ENCODE measurements at places on chromosomes 5 and 9. TPM values are rescaled to one million over a fixed set of nuclear protein-coding genes. Genes with fewer than 3 reads are reported as not detected.
A peak's percentile ranks its signal among the peaks of the same experiment; 100 is the strongest.

The ADRB2 gene
- 5.2 TPM for total RNA-seq

The PCDHGB6 gene
- total RNA-seq = 16.7 TPM

The ZNF367 gene
- 2.5 TPM for total RNA-seq

The PLPP7 gene
- total RNA-seq = 24.6 TPM

The F12 gene
- not detected for total RNA-seq

The FAM169A gene
- total RNA-seq = 5.9 TPM

The STING1 gene
- 68.8 TPM for total RNA-seq

The OBP2B gene
- not detected for total RNA-seq

The TRIM7 gene
- total RNA-seq = 3.7 TPM

The SV2C gene
- 0.87 TPM for total RNA-seq

The DCP2 gene
- 35.3 TPM for total RNA-seq

- no peak overlapping the region for H3K27ac ChIP-seq
- H3K4me1 ChIP-seq = no peaks in the 10 kb centered on the region
- no peak overlapping the region for H3K4me3 ChIP-seq
- no peak for DNase-seq
These were observed 25.8 kb downstream of the THBS4 start for GRCh38 chr5:80060966-80061365.

GRCh38 chr9:87216897-87217455 lies 269.7 kb upstream of the GAS1 start:
- DNase-seq = no peak
- no peak overlapping the region for H3K27ac ChIP-seq
- H3K36me3 ChIP-seq = no peaks in the 10 kb centered on the region

- no peaks in the 10 kb centered on the region for H3K4me1 ChIP-seq
- no peaks in the 10 kb centered on the region for H3K36me3 ChIP-seq
- no peak overlapping the region for H3K4me3 ChIP-seq
- no peak for DNase-seq
These were observed 62.6 kb downstream of the IL31RA start for GRCh38 chr5:55913466-55914413.

GRCh38 chr5:106728208-106728607 lies 942.5 kb downstream of the EFNA5 start:
- no peak overlapping the region for H3K4me3 ChIP-seq
- no peaks in the 10 kb centered on the region for H3K36me3 ChIP-seq
- H3K27me3 ChIP-seq = no peaks in the 10 kb centered on the region
- no peak for DNase-seq
- H3K4me1 ChIP-seq = no peaks in the 10 kb centered on the region
- H3K27ac ChIP-seq = no peak overlapping the region

GRCh38 chr5:61609840-61610677 lies 278.0 kb downstream of the ZSWIM6 start:
- H3K4me3 ChIP-seq = no peak overlapping the region
- no peak for DNase-seq
- no peaks in the 10 kb centered on the region for H3K36me3 ChIP-seq
- no peaks in the 10 kb centered on the region for H3K4me1 ChIP-seq
- H3K27ac ChIP-seq = no peak overlapping the region

DNA sequence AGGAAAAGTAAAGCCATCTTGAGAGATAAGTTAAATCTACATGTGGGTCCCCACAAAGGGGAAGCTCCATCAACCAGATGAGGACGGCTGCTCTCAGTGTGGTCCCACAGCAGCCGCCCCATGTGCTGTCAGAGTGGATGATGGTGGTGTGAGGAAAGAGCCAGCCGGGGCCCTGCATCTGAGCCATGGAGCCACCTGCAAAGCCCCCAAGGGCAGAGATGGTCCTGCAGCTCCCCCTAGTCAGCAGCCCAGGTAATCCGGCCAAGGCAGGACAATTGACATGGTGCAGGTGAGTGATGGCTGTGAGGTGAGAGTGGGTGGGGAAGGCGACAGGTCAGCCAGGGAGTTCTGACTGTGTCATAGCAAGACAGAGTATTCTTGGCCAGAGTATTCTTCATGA lies 458.8 kb downstream of the ICE1 start:
- no peaks in the 10 kb centered on the region for H3K4me1 ChIP-seq
- H3K27ac ChIP-seq = no peak overlapping the region
- no peak overlapping the region for H3K4me3 ChIP-seq
- no peaks in the 10 kb centered on the region for H3K27me3 ChIP-seq
- H3K36me3 ChIP-seq = no peaks in the 10 kb centered on the region

DNA sequence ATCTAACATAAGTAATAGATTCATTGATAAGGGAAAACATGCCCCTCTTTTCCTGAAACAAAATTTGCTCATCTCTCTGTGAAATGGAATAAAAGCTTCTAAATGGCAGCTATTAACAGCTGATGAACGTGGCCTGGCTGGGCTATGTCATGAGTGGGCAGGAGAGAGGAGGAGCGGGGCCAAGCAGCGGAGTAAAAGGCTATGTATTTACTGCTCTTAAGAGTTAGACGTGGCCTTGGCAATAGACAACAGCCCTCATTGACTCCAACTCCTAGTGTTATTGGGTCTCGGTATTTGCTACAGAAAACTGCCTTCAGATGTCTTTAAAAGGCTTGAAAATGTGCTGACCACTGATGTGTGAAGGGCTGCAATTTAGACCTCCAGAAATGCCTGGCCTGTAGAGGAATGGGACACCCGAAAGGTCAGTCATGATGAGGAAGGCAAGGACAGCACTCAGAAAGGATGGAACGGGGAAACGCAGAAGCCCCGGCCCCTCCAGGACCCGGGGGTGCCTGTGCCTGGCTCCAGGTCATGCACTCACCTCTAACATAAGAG lies 116.8 kb downstream of the PDZD2 start:
- no peak for DNase-seq
- no peaks in the 10 kb centered on the region for H3K36me3 ChIP-seq
- no peaks in the 10 kb centered on the region for H3K27me3 ChIP-seq
- H3K4me3 ChIP-seq = no peak overlapping the region
- no peak overlapping the region for H3K27ac ChIP-seq
- H3K4me1 ChIP-seq = no peaks in the 10 kb centered on the region

GRCh38 chr9:2984491-2984890 lies 140.6 kb upstream of the PUM3 start:
- no peaks in the 10 kb centered on the region for H3K4me1 ChIP-seq
- no peak overlapping the region for H3K27ac ChIP-seq
- H3K4me3 ChIP-seq = no peak overlapping the region
- no peaks in the 10 kb centered on the region for H3K36me3 ChIP-seq
- no peaks in the 10 kb centered on the region for H3K27me3 ChIP-seq
- DNase-seq = no peak

GRCh38 chr9:36142510-36143244 lies 6.1 kb downstream of the GLIPR2 start:
- H3K36me3 ChIP-seq = no peaks in the 10 kb centered on the region
- peak overlapping the region; percentile 74 for H3K27ac ChIP-seq
- H3K27me3 ChIP-seq = no peaks in the 10 kb centered on the region
- H3K4me1 ChIP-seq = no peaks in the 10 kb centered on the region
- no peak for DNase-seq
- H3K4me3 ChIP-seq = peak overlapping the region; percentile 22

DNA sequence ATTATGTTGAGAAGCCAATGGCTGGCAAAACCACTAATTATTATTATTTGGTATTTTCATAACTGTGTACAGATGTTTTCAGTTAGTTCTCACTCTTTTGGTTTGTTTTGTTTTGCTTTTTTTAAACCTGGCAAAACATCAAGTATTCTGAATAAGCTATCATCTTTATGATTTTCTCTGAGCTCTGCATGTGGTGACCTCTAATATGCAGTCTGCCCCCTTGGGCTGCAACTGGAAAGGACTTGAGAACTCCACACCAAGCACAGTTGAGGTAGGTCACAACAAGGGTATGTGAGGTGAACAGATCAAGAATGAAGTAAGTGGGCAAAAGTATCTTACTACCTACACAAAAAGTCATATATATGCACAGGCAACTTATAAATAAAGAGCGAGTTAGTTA lies 202.2 kb downstream of the NFIB start:
- H3K4me3 ChIP-seq = no peak overlapping the region
- H3K27me3 ChIP-seq = no peaks in the 10 kb centered on the region
- no peaks in the 10 kb centered on the region for H3K4me1 ChIP-seq
- H3K27ac ChIP-seq = no peak overlapping the region

DNA sequence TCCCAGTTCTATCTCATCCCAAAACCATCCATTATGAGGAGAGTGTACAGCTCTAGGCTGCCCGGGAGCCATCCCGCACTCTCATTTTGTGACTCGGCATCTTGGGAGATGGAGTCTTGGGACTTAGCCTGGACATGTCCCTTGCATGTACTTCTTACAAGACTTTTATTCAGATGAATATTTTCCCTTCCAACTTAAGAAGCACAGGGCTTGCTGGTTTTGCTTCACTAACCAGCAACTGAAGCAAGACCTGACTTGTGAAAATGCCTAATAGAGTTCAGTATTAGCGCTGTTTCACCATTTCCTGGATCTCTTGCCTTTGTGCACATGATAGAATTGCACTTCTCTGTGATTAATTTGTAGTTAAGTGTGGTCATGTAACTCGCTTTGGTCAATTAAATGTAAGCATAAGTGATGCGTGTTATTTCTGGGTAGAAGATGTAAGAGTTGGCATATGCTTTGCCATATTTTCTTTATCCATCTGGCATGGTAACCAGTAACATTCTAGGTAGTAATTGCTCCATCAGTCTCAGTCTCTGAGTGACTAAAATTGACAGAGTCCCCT lies 55.8 kb downstream of the PDCD1LG2 start:
- no peak overlapping the region for H3K27ac ChIP-seq
- DNase-seq = no peak
- H3K4me3 ChIP-seq = no peak overlapping the region
- no peaks in the 10 kb centered on the region for H3K36me3 ChIP-seq
- H3K4me1 ChIP-seq = no peaks in the 10 kb centered on the region

DNA sequence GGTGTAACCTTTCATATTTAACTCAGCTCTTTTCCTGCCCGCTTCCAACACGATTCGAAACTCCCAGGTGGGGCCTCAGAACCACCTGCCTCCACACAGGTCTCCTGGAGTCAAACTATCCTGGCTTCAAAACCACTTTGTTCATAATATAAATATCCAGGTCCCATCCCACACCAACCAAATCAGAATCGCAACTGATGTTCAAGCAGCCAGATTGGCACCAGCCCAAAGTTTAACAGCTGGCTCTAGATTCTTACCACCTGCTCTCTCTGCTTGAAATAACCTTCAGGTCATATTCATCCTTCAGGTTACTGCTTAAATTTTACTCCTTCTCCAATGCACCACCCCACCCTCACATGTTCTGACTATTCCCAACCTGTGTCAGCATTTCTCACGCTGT lies 231.4 kb upstream of the TRPM3 start:
- DNase-seq = no peak
- no peaks in the 10 kb centered on the region for H3K27me3 ChIP-seq
- H3K27ac ChIP-seq = no peak overlapping the region
- H3K4me1 ChIP-seq = peaks cover 3% of the 10 kb centered on the region
- H3K4me3 ChIP-seq = no peak overlapping the region

- DNase-seq = no peak
- H3K4me1 ChIP-seq = no peaks in the 10 kb centered on the region
- no peaks in the 10 kb centered on the region for H3K27me3 ChIP-seq
- H3K27ac ChIP-seq = no peak overlapping the region
These were observed 350.3 kb downstream of the MAT2B start for GRCh38 chr5:163855754-163856153.

DNA sequence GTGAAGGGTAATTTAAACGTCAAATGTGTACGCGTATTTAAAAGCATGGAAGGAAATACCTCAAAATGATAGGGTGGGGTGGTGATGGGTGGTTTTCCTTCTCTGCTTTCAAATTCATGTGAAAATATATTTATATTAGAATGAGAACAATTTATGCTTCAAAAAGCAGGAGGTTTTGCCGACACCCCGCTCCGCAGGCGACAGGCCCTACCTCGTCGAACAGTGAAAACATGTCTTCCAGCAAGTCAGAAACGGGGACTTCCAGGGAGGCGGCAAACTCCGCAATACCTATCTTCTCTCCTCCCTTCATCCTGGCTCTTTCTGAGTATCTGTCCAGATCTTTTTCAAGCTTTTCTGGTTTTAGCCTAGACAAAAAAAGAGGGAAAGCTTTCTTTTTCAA lies 28.5 kb upstream of the SLC6A3 start:
- no peaks in the 10 kb centered on the region for H3K27me3 ChIP-seq
- H3K36me3 ChIP-seq = peaks cover 78% of the 10 kb centered on the region
- DNase-seq = no peak
- no peaks in the 10 kb centered on the region for H3K4me1 ChIP-seq
- no peak overlapping the region for H3K27ac ChIP-seq

- peaks cover 10% of the 10 kb centered on the region for H3K4me1 ChIP-seq
- DNase-seq = no peak
- no peak overlapping the region for H3K4me3 ChIP-seq
- no peak overlapping the region for H3K27ac ChIP-seq
These were observed 95.0 kb downstream of the ANKH start for GRCh38 chr5:14776602-14777001.

DNA sequence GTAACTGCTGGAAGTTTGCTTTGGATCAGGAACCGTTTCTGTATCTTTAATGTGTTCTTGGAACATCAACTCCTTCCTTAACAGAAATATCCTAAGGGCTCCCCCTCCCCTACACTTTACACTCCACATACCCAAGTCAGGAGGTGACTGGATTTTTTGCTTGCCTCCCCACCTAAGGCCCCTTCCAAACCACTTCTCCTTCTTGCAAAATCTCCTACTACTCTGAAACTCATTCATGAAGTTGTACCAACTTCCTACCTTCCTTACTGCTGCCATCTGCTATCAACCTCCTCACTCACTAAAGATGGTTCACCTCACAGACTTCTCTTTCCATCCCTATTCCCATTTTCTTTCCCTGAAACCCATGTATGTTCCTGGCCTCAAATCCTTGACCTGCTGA lies 16.1 kb downstream of the TXN start:
- no peak for DNase-seq
- no peaks in the 10 kb centered on the region for H3K27me3 ChIP-seq
- no peak overlapping the region for H3K27ac ChIP-seq
- no peaks in the 10 kb centered on the region for H3K4me1 ChIP-seq
- H3K36me3 ChIP-seq = no peaks in the 10 kb centered on the region

Measured in tibial nerve (tissue), 4 donors.